ENCODE measurements at places on chromosomes 5 and 9.

GRCh38 chr9:131049829-131050715, 41.1 kb downstream of the LAMC3 start:
- no peak for DNase-seq

DNA sequence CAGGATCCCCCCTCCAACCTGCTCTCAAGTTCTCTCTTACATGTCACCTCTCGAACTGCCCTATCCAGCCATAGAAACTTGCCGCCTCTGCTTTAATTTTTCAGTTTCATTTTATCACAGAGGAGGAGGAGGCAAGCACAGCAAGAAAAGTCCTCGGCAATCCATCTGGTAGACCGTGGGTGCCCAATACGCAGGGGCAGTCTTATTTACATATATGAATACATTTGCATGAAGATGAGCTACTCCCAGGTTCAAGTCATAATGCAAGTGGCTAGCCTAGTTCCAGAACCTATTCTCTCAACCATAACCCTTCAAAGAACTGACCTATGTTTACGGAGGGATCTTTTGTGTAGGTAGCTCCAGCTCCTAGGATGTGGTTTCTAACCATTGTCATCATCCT, 223.2 kb upstream of the PANK3 start:
- no peak for DNase-seq

DNA sequence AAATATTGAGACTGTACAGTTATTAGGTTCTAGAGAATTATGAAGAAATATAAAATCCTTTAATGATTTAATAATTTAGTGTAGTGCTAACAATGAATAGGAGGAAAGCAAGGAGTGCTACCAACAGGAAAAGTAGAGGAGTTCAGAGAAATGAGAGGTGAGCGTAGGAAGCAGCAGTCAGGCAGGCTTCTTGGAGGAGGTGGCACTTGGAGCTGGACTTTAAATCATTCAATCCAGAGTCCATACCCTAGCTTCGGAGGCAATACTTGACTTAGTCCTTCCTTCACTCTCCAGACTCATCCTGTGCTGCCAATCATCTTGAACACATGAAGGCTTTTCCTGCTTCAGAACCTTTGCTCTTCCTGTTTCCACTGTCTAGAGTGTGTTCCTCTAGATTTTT, 254.3 kb downstream of the GRIA1 start:
- no peak for DNase-seq

- no peak for DNase-seq
Measured at GRCh38 chr9:127780126-127780885, 1.8 kb upstream of the SH2D3C start.

DNA sequence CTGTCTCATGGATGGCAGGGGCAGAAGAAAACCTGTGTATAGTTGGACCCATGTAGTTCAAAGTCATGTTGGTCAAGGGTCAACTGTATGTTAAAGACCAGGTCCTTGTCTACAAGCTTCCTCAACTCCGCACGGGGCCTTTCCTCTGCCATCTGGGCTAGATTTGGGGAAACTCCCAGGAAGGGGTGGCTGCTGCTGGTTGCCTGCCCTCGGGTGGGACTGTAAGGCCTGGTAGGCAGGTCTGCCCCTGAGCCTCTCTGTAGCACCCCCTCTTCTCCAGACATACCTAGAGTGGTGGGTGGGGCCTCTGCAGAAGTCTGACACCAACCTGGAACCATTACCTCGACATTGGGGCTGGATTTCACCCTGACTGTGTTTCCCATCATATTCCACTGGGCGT, 15.2 kb downstream of the ENHO start:
- no peak for DNase-seq

- no peak for DNase-seq
Measured at GRCh38 chr9:137545123-137545522, 5.1 kb downstream of the PNPLA7 start.

DNA sequence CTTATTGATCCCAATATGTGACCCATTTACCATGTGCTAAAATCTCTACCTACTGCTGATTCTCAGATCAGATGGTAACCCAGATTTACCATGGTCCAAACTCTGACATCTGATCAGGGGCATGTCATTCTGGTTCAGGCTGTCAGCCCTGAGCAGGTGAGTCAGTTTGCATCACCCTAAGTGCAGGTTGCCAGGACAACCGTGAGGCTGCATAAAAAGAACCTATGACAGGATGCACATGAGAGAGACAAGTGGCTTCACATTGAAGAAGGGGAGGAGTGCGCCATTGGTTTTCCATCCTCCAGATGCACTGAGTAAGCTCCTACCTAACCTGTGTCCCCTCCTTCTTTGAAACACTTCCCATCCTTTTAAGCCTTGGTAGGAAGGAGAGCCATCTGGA, 801 bp upstream of the PRSS3 start:
- no peak for DNase-seq

DNA sequence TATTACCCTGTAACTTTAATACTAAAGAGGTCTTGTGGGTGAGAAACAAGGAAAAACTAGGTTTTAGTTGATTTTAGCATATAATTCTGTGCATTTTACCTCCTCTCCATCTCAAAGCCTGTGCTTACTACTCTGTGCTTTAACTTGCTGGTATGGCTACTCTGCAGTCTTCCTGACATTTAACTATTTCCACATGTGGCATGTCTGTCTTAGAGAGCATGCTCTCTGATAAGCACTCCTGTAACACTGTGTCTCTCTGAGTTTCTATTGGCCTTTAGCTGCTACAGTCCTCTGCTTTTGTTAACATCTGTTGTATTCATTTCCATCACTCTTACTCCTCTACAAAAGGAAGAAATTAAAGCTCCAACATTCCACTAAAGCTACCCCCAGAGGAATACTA, 418.3 kb downstream of the RAB3C start:
- no peak for DNase-seq

- no peak for DNase-seq
Measured at GRCh38 chr5:72518001-72518683, 10.9 kb upstream of the ZNF366 start.

GRCh38 chr9:120524038-120524437, 55.9 kb downstream of the CDK5RAP2 start:
- DNase-seq: no peak

DNA sequence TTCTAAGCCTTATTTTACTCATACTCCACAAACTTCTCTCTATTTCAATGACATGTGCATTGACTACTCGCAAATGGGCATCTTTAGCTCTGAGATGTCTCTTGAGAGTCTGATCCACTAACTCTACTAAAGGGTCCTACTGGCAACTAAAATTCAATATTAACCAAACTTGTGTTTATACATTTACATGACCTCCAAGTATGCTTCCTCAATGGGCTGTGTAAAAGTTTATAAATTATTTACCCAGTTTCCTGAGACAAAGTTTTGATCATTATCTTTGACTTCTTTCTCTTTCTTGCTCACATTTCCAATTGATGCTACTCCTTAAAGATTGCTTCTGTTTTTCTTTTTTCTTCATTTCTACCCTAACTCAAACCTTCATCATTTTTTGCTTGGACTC, 510.1 kb upstream of the DAB2 start:
- DNase-seq: no peak

DNA sequence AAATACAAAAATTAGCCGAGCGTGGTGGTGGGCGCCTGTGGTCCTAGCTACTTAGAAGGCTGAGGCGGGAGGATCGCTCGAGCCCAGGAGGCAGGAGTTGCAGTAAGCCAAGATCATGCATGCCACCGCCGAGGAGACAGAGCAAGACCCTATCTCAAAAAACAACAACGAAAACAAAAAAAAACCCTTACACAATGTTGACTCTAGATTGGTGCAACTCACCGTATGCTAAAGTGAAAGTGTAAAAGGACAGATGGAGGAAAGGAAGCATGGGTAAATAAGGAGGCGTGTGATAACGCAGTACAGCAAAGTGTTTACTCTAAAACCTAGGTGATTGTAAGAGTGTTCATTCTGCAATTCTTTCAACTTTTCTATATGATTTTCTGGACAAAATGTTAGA, 15.9 kb upstream of the RUFY1 start:
- DNase-seq: no peak

- no peak for DNase-seq
Measured at GRCh38 chr5:94776167-94776566, 157.7 kb downstream of the SLF1 start.

- no peak for DNase-seq
Measured at GRCh38 chr5:154780128-154780527, 25.0 kb downstream of the LARP1 start.

- DNase-seq: no peak
Measured at GRCh38 chr5:138770977-138771376, 17.8 kb downstream of the CTNNA1 start.

- no peak for DNase-seq
Measured at GRCh38 chr9:119611565-119611964, 242.3 kb upstream of the BRINP1 start.

DNA sequence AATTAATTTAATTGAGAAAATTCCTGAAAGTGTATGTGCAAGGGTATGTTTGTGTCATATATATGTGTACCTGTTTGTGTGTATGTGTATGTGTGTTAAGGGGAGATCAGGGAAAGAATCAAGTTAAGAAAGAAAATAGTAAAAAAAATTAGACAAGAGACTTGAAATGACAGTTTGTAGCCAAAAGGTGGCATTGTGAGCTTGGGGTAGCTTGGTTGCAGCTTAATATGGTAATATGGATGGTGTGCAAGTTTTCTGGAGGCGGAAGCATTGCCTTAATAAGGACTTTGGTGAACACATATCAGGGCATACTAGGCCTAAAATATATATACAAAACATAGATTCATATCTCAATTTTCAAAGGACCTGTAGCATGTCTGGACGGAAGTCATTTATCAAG, 129.9 kb downstream of the INSYN2B start:
- no peak for DNase-seq

DNA sequence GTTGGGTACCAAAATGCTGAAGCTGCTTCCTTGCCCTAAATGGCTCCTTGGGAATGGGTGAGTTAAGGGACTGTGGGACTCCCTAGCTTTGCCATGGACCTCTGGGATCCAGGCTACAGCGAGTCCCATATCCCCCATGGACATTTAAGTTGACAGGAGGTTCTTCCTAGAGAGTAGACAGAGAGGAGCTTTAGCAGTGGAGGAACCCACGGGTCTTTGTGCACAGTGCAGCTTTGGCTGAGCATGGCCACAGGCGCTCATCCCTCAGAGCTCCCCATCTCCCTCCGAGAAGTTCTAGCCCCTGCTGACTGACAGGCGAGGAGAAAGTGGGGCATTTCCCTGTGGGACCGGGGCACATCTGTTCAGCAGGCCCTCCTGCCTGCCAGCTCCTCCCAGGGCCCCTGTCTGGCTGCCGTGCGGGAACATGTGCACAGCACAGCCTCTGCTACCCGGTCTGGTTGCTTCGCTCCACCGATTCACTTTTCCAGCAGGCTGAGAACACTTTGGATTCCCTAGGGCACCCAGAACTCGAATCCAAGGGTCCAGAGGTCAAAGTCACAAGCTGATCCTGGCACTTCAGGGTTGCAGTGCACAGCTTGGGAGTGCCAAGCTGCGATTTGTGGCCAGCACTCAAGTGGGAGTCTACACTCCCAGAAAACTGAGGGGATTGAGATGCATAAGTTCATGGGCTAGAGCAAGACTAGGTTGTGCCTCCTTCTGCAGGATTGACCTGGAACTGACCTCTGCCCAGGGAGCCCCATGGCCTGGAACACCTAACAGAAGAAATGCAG, 40.6 kb upstream of the DMRTA1 start:
- no peak for DNase-seq

- no peak for DNase-seq
Measured at GRCh38 chr5:90917928-90918668, 359.5 kb downstream of the ADGRV1 start.

- DNase-seq: no peak
Measured at GRCh38 chr5:172082180-172082579, 75.7 kb upstream of the FBXW11 start.

DNA sequence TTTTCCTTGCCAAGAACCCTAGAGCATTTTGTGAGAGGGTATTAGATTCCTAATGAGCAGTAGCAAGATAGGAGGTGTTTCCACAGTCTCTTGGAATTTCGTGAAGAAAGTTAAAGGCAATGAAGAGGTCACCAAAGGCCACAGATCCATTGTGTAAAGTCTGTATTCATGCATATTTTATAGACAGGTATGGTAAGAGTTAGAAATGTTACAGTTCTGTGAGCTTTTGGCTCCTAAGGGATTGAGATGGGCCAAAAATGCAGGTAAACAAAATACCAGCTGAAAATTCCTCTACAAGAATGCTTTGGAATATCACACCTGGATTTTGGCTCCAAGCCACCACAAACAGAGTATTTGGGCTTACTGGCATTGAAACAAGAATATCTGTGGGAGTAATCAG, 47.4 kb upstream of the FST start:
- no peak for DNase-seq

- DNase-seq: no peak
Measured at GRCh38 chr5:144093868-144094267, 76.6 kb downstream of the YIPF5 start.

- DNase-seq: no peak
Measured at GRCh38 chr9:97804059-97804365, 49.0 kb upstream of the FOXE1 start.

- DNase-seq: no peak
Measured at GRCh38 chr5:58477760-58478376, 13.4 kb upstream of the GAPT start.

DNA sequence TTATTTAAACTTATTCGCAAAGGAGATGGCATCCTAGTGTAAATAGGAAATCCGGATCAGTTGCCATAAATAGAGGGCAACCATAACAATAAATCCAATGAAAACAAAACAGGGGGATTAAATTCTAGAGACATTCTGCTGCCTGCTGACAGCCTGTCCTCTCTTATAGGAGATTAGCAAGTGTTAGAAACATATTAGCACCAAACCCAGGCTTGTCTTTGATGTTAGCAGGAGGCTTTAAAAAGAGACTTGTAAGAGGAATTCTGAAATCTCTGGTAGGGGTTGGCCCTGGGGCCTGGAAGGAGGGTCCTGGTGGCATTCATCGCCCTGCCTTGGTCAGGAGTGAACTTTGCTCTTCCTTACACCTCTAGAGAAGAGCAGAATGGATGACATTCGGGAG, 21.6 kb downstream of the NDST1 start:
- DNase-seq: no peak

GRCh38 chr5:151905557-151905961, 19.1 kb downstream of the GLRA1 start:
- no peak for DNase-seq

- no peak for DNase-seq
Measured at GRCh38 chr5:133957080-133957479, 11.3 kb downstream of the C5orf15 start.

DNA sequence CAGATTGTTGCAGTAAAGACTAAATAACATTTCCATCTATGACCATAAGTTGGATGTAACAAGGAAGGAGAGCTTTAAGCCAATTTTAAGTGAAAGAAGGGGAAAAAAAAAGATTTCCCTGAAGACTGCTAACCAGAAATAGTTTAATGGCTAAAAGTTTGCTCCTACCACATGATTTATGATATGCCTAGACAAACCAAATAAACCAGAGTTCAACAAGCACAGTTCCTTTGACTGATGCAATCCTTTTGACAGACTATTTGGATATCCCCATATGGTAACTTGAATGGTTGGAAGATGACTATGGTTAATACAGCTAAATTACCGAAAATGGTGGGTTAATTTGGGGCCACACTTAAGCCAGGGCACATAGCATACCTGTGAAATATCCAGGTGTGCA, 338.5 kb downstream of the CETN3 start:
- no peak for DNase-seq

Measured in stimulated activated CD8-positive, alpha-beta memory T cell treated with anti-CD3 and anti-CD28 coated beads, Interleukin-4, amount 100 ng/mL, for 1 hour (primary cell).